ENCODE measurements at places on chromosomes 1 and 21.

DNA sequence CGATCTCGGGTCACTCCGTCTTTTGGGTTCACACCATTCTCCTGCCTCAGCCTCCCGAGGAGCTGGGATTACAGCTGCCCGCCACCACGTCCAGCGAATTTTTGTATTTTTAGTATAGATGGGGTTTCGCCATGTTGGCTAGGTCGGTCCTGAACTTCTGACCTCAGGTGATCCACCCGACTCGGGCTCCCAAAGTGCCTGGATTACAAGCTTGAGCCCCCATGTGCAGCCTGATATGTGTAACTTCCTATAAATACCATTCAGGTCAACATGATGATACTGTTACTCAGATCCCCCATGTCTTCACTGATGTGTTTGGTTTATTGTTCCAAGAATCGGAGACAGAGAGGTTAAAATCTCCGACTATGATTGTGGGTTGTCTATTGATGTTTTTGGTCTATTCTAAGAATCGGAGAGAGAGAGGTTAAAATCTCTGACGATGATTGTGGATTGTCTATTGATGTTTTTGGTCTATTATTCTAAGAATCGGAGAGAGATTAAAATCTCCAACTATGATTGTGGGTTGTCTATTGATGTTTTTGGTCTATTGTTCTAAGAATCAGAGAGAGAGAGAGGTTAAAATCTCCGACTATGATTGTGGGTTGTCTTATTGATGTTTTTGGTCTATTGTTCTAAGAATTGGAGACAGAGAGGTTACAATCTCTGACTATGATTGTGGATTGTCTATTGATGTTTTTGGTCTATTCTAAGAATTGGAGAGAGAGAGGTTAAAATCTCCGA lies 17.0 kb downstream of the C1orf159 start:
- DNase-seq, result no peak

GRCh38 chr1:41452704-41453290 lies 31.7 kb downstream of the EDN2 start:
- DNase-seq, result no peak

DNA sequence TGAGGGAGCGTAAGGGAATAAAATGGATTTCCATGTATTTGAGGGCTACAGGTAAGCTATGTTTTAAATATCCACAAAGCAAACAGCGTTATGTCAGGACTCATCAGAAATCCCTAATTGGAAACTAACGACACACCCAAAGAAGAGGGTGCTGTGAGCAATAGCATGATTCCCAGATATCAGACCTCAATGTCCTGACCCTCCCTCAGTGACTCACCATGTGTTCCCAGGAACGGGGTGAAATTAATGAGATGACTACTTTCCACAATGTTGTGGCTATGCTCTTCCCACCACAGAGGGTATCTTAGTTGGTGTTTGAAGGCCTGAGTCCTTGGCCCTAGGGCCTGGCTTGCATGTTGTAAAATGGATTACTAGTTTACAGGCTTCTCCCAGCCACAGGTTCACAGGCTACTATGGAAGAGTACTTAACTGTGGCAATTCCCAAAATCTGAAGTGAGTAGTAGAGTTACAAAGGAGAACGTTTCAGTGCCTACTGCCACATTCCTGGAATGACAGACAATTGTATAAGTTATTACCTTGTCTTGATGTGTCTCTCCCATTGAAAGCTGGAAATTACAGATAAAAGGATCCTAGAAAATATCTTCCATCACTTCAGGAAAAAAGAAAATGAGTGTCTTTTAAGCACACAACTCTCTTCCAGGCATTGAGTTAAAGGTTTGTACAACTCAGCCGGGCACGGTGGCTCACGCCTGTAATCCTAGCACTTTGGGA lies 1.7 kb upstream of the KRTAP11-1 start:
- DNase-seq, result no peak

DNA sequence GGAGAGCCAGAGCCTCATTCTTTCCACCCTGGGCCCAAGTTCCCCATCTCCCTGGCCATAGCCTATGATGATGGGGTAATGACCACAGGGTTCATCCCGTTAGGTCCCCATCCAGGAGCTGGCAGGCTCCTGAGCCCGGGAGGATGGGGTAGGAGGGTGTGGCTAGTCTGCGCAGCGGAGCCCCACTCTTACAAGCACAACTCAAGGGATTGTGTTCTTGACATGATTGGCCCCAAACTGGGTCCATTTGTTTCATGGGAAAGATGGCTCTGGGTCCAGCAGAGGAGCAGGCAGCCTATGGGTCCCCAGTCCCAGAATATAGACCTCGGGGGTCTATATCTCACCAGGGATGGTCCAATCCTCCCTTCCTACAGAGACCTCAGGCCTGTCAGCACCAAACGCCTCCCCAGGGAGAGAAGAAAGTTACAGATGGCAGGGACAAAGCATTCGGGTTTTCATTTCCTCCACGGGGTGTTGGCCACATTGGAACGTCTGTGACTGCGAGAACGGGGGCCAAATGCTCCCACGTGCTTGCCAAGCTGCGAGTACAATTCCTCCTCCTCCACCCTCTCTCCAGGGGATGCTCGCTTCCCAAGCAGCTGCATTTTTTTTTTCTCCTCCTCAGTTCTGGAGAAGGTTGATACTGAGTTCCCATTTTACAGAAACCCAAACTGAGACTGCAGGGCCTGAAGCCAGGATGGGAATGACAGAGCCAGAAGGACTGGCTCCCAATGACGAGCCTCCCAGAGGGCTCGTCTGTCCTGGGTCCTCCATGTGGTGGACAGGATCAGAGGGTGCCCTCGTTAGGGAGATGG lies 71.0 kb downstream of the DHRS3 start:
- no peak for DNase-seq

GRCh38 chr1:182587666-182588499 lies 1.2 kb downstream of the RNASEL start:
- DNase-seq, result no peak

DNA sequence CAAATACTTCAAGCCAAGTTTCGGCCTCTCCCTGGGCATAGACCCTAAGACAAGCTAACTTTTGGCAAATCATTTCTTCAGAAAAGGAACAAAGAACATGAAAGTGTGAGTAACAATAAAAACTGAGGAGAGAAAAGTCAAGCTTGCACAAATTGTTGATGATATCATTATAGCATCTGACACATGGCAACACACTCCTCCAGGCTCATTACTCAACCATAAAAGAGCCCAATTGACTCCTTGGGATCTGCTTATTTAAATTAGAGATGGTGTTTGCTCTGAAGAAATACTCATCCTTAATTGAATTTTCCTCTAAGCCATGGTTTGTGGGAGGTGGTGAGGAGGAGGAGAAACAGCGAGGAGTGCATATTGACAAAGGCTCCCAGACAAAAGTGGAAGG lies 54.5 kb downstream of the TNFSF4 start:
- no peak for DNase-seq

DNA sequence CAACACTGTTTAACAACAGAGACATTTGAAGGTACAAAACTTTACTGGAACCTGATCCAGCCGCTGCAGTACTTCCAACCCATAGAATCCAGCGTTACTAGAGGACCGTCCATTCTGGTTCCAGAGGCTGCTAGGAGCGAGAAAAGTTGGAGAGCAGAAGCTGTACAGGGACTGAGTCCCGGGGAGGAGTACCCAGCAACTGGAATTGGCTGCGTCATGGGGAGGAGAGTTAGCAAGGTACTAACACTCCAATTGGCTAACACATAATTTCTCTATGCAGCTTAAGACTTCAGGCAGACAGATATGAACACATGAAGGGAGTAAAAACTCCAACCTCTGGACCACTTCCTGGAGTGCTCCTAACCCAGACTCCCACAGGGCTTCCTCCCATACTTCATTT lies 2.1 kb upstream of the QSOX1 start:
- no peak for DNase-seq

DNA sequence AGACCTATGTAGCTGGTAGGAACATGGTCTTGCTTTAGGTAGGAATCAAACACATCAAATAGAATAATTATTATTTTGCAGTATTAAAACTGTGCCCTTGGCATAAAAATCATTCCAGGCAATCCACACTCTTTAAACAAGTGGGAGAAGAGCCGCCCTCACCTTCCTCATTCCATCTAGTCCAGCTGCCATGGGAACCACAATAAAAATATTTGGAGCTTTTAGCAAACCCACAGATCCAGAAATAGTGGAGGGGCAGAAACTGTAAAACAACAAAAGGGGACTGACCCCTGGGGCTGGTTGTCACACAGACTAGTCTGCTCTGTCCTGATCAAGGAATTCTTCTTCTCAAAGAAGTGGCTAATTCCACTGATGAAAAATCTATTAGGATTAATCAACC lies 61.6 kb downstream of the PTPRC start:
- DNase-seq, result no peak

- no peak for DNase-seq
These were observed 29.1 kb downstream of the PLPP3 start for GRCh38 chr1:56550138-56550858.

GRCh38 chr1:50959303-50959912 lies 659 bp downstream of the FAF1 start:
- DNase-seq, result peak; percentile 14

- DNase-seq, result no peak
These were observed 24.9 kb upstream of the TADA1 start for GRCh38 chr1:166900987-166901386.
